ENCODE measurements at places on chromosomes 4 and X.

GRCh38 chr4:128061566-128062536 lies 739 bp downstream of the LARP1B start:
- peak; percentile 51 for DNase-seq

GRCh38 chrX:21176921-21177571 lies 197.2 kb upstream of the CNKSR2 start:
- no peak for DNase-seq

DNA sequence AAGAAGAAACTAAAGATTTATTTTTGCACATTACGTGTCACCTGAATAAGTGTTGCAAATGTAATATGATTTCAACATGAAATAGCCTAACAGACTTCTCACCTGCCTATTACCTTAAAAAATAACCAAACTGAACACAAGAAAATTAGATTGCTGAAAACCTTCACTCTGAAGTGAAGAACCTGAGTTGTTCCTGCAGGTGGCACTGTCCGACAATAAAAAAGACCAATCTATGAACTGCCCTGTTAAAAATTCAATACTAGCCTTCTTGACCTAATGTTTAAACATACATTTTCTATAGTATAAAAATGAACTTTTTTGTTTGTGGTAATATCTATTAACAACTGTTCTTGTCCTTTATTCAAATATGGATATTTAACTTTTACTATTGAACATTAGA lies 69.2 kb upstream of the PNPLA4 start:
- DNase-seq: no peak

DNA sequence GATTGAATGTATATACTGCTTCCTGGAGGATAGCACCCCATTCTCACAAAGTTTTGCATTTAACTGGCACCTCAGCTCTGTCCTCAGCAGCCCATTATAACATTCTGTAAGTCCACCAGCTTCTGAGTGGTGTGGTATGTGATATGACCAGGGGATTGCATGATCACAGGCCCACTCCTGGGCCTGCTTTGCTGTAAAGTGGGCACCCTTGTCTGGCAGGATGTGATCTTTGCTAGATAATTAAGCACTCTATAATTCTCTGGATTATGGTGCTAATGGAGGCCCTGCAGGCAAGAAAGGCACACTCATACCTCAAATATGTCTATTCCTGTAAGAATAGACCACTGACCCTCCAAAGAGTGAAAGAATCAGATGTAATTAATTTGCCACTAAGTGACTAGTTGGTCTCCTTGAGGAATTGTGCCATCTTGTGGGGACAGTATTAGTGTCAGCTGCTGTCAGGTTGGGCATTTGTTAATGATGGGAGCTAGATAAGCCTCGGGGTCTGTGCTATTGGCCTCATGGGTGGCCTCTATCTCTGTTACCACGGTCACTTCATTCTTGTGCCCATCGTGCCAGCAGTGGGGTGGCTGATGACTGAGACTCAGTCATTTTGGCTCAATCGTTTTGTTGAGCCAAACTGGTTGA lies 2.2 kb upstream of the CFI start:
- no peak for DNase-seq

DNA sequence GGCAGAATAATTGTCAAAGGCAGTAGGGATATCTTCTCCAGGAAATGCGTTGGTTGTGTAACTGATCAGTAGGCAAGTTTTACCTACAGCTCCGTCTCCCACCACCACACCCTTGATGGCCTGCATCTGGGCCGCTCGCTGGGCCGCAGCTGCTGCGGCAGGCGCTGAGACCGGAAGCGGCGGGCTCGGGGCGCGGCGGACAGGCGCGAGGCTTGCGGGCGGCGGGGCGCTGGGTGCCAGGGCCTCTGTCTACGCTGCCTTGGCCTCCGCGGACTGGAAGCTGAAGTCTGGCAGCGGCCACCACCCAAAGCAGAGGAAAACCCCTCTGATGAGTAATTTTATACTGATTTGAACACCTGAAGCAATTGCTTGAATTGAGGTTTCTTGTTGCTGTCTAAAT lies 124.2 kb upstream of the ZIC3 start:
- DNase-seq: no peak

DNA sequence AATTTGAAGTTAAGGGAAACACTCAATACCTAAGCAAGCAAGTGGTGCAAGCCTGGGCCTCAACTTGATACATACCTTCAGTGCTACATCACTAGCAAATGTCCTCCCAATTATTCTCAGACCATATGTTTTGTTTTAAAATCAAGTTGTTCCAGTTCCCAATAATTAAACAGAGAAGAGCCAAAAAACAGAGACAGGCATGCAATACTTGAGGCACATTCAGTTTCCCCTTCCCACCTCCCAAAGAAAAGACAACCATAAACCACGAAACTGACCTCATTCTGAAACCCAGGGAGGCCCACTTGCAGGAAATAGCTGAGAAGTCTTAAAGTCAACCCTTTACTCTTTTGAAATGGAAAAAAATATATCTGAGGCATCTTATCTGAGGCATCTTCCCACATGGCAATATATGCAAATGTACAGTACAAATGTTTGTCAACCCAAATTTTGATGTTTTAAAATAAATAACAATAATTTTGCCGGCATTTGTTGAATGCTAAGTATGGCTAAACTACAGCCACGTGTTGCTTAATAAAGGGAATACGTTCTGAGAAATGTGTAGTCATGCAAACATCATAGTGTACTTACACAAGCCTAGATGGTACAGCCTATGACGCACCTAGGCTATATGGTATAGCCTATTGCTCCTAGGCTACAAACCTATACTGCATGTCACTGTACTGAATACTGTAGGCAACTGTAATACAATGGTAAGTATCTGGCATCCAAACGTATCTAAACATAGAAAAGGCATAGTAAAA lies 147.5 kb downstream of the TSPAN5 start:
- no peak for DNase-seq

- no peak for DNase-seq
Observed at GRCh38 chr4:52366191-52366590, 292.9 kb downstream of the USP46 start.

DNA sequence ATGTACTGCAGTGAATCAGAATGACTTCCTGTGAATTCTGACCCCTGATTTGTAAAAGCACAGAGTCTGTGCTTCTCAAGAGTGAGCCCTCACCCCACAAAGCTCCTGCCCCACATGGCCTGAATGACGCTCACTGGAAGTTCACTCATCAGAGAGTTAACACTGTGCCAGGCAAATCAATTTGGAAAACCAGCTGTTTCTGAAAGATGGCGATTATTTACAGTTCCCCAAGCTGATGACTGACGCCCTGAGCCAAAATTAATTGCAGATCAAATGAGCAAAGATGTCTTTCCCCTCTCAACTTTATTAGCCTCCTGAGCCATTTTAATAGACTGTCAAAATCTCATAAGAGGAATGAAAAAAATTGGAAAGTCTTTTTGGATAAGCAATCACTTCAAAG lies 118.0 kb downstream of the SLC2A9 start:
- DNase-seq: no peak

DNA sequence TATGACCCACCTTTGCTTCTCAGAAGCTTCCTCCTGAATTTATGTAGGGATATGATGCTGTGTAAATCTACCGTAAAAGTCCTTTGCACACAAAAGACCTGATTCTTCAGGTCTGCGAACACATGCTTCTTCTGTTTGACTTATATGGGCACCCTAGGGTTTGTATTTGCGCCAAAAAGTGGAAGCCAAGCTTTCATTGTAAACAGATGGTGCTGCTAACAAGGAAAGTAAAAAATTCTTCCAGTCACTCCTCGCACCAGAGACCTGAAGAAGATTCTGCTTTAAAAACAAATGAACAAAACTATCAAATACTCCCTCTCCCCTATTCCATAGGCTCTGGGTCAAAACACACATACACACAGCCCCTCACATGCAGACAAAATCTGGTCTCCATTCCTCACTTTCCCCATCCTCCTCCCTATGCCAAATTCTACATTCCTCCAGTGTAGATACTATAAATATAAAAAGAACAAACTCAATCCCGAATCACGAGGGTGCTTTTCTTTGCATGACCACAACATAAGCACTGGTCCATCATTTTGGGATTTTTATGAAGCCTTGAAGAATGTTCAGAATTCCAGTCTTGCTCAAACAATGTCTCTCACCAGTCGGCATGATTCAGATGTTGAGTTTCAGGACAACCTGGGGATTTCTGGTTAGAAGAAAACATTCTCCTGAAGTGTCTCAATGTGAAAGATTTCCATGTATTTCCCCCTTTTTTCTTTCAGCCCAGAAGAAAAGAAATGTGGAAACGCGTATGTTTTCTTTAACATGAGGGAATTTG lies 125.1 kb downstream of the PALLD start:
- no peak for DNase-seq

- DNase-seq: no peak
Observed at GRCh38 chr4:61817071-61817470, 616.9 kb downstream of the ADGRL3 start.

DNA sequence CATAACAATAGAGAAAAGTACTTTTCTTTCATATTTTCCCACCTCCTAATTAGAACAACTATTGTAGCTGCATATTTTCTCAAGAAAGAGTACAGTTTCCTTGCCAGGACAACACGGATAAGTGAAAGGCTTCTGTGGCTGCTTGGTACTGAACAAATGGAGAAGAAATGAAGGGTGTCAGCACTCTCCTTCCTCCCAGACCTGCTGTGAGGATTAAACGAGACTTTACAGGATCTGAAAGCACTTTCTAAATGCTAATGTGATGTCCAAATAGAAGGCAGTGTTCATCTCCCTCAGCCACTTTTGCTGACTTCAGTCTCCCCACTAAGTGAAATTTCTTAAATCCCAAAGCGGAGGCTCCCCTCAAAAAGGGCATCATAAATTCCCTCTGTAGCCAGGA lies 13.9 kb downstream of the NIPAL1 start:
- no peak for DNase-seq

DNA sequence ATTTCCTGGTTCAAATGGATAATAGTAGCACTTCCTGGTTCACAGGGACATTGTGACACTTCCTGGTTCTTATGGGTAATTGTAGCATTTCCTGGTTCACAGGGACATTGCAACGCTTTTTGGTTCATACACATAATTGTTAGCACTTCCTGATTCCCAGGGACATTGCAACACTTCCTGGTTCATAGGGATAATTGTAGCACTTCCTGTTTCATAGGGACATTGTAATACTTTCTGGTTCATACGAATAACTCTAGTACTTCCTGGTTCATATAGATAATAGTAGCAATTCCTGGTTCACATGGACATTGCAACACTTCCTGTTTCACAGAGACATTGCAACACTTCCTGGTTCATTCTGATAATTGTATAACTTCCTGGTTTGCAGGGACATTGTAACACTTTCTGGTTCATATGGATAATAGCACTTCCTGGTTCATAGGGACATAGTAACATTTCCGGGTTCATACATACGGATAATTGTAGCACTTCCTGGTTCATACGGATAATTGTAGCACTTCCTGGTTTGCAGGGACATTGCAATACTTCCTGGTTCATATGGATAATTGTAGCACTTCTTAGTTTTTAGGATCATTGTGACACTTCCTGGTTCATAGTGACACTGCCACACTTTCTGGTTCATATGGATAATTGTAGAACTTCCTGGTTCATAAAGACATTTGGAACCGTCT lies 61.6 kb upstream of the CD99 start:
- no peak for DNase-seq

DNA sequence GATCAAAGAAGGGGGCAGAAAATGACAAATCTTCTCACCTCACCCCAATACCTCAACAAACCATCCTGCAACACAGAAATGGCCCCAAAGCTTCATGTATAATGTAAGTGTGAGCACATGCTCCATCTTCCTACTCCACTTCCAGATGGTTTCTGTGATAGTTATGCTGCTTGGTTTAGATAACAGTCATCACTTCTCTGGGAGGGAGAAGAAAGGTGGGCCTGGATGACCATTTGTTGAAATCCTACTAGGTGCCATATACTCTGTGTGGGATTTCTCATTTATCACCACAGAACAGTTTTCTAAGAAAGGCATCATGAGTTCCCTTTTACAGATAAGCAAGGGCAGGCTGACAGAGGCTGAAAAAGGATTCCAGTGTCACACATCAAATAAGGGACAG lies 31.3 kb upstream of the NXF3 start:
- no peak for DNase-seq

GRCh38 chrX:55598333-55598732 lies 24.9 kb upstream of the FOXR2 start:
- DNase-seq: no peak

DNA sequence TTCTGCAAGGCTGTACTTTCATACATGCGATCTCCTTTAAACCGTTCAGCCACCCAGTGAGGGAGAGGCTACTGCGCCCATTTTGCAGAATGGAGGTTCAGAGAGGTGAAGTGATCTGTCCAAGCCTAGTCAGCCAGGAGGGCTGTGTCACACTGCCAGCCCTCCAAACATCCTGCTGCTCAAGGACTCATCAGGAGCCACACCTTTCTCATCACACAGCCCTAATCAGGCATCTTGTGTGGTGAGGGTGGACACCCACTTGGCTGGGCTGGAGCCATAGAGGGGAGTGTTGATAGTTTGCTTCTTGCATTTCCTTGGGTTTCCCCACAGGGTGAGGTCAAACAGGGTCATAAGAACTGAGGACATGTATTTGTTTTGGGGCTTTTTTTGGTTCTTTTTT lies 5.4 kb upstream of the CXCR3 start:
- no peak for DNase-seq

DNA sequence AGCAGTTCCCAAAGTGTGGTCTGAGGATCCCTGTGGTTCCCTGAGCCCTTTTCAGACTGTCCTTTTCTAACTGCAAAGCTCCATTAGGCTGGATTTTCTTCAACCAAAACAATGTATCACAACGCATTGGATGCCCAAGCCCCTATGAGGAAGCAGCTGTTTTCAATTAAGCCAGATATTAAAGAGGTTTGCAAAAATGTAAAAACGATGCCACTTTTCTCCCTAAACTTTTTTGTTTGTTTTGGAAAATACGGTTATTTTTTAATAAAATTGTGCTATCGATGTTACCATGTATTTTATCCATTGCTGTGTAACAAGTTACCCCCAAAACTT lies 170.4 kb upstream of the BCOR start:
- DNase-seq: no peak
